ENCODE measurements at places on chromosomes 1 and 21.
A peak's percentile ranks its signal among the peaks of the same experiment; 100 is the strongest.

- DNase-seq, result no peak
These were observed 65.8 kb upstream of the HSD17B7 start for GRCh38 chr1:162724583-162725120.

DNA sequence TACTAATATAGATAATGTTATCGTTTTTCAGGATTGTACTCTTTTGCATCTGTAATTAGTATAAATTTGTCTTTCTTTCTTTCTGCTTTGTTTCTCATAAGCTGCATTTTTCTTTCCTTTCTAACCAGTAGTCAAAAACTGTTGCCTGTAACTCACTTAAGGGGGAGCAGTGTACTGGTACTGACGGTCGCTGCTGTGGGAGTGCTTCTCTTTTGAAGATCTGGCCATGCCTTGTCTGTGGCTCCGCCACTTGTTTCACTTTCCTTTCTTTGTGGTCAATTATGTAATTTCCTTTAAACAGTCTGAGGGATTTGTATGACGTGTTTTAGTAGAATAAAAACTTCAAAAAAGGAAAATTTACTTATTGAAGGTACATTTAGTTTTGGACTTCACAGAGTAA lies 37.0 kb downstream of the MIA3 start:
- peak; percentile 82 for DNase-seq

- no peak for DNase-seq
These were observed 97.9 kb downstream of the RPS6KC1 start for GRCh38 chr1:213148905-213149304.

DNA sequence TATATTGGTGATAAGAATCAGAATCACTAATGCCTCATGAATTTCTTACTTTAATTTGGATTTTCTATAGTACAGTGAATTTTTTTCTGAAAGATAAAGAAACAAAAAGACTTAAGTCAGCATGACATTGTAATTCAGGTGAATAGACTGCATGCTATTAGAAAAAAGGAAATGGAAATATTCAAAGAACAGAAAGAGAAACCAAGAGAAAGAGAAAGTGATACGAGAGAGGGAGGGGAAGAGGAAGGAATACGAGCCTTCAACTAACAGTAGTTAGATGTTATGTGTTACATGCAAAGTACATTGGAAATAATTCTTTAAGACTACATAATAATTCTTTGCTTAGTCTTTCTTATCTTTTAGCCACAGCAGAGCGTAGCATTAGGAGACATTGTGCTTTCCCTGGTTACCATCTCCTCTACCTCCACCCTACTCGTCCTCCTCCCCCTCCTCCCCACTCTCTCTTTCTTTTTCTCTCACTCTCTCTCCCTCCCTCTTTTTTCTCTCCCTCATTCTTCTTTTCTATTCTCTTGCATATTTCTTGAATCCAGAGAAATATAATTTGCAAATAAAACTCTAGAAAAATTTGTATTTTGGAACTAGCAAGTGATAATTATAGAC lies 46.4 kb upstream of the ADGRL4 start:
- DNase-seq, result peak; percentile 15

DNA sequence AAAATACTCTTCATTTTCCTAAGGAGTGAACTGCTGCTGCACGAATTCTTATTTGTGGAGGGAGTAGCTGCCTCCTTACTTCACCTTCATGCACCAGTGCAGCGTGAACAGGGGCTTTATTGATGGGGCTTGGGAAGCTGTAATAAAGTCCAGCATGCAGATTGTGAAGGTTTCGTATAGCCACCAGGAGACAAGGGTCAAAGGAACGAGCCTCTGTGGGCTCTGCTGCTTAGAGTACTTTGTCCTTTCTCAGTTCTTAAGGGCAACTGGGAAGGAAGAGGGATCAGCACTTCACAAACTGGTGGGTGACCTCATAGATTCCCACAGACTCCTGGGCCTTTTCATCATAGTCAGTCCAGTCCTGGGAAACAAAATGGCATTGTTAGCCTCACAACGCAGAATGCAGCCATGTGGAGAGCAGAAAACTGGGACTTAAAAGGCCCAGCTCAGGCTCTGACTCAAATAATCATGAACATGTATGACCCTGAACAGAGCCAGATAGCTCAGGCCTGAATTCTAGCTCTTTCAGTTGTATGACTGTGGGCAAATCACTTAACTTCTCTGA lies 6.0 kb downstream of the CZIB start:
- DNase-seq, result no peak

DNA sequence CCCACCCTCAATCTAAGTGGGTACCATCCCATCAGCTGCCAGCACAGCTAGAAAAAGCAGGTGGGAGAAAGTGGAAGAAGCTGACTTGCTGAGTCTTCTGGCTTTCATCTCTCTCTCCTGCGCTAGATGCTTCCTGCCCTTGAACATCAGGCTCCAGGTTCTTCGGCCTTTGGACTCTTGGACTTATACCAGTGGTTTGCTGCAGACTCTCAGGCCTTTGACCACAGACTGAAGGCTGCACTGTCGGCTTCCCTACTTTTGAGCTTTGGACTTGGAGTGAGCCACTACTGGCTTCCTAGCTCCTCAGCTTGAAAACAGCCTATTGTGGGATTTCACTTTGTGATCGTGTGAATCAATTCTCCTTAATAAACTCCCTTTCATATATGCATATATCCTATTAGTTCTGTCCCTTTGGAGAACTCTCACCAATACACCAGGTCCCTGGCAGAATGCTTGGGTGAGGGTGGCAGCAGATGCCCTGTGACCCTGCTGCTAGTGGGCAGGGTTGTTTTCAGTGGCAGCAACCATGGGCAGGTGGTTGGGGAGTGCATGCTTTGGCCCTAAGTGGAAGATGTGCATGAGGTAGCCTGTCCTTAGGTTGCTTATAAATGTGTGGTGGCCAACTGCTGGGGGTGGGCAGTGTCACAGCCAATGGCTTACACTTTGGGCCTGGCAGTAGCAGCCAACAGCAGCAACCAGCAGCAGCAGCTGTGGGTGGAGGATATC lies 10.8 kb upstream of the ADAM30 start:
- DNase-seq, result no peak

DNA sequence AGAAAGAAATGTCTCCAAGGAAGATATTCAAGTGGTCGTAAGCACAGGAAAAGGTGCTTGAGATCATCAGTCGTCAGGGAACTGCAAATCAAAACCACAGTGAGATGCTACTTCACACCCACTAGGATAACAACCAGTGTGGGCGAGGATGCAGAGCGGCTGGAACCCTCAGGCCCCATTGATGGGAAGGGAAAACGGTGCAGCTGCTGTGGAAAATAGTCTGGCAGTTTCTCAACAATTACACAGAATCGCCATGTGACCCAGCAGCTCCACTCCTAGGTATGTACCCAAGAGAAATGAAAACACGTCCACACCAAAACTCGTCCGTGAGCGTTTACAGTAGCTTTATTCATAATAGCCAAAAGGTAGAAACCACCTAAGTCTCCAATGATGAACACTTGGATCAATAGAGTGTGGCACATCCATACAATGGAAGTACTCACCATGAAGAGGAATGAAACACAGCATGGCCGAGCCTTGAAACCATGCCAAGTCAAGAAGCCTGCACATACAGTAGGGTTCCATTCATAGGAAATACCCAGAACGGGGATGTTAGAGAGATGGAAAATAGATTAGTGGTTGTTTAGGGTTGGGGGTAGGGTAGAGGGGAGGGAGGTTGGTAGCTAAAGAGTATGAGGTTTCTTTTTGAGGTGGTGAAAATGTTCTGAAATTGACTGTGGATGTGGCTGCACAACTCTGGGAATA lies 6.1 kb downstream of the DFFB start:
- DNase-seq, result no peak

DNA sequence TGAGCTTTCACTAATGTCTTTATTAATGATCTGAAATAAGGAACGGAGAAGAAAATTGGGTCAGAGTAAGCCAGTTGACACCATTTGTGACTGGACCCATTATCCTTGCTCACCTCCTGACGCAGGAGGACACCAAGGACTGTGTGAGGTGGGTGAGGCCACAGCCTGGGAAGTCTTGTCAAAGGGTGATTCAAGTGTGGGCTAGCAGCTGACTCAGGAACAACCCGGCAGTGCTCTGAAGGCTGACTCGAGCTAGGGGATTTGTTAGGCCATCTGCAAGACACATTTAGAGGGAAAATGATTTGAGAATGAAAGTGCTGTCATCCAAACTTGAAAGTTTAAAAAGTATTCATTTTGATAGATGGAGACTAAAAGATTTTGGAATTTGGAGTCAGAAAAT lies 21.2 kb downstream of the PRRX1 start:
- no peak for DNase-seq

- no peak for DNase-seq
These were observed 33.8 kb upstream of the RCAN3 start for GRCh38 chr1:24468685-24469316.

DNA sequence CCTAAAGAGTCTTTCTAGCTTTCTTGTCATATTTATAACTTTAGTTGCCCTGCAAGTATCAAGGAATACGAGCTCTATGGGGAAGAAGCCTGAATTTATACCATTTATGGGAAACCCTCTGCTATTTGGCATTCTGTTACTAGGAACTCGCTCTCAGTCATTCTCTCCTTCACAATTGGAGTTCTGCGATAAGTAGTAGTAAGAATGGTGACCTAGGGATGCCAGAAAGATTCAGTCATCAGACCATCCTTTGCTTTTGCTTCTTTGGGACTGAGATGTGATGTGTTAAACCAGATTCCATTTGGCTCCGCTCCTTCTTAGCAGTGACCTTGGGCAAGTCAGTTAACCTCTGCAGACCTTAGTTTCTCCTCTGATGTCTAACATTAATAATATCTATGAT lies 256.5 kb downstream of the FGGY start:
- DNase-seq, result no peak

- DNase-seq, result no peak
These were observed 12.8 kb downstream of the NDC1 start for GRCh38 chr1:53825306-53825705.

DNA sequence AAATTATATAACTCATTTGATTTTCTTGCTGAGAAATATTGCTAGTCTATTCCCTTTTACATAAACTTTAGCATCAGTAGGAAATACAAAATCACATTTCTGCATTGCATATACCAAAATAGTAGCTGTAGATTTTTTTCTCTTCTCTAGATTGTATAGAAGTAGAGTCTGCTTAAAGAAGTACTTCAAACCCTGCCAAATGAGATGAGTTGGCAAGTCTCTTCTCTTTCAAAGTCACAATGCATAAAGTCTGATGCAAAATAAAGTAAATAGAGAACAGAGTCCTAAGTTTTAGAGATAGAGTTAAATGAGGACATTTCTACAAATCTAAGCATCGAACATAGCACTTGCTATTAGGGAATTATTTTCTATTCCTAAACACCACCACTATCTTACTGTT lies 6.4 kb downstream of the PLPPR4 start:
- no peak for DNase-seq

- DNase-seq, result no peak
These were observed 19.4 kb downstream of the ZBTB40 start for GRCh38 chr1:22471078-22471477.

DNA sequence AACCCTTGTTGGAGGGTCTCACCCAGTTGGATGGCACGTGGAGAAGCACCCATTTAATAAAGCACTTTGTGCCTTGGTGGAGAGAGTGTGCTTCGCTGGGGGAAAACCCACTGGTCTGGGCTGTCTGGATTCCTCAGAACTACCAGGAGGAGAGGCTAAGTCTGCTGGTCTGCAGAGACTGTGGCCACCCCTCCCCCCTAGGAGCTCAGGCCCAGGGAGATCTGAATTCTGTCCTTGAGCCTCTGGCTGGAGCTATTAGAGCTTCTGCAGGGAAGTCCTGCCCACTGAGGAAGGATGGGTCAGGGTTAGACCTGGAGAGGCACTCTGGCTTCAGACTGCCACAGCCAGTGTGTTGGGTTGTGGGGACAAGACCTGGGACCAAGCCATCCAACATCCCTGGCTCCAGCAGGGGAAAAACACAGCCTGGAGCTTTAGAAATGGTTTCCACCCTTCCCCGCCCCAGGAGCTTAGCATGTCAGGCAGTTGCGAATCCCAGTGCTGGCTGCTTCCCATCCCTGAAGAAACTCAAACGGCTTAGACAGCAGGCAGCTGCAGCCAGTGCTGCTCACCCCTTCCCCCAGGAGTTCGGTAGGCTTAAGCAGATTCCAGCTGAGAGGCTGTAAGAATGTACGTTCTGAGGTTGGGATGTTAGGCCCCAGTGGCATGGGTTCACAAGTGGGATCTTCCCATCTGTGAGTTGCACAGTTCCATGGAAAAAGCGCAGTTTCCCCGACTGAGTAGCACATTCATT lies 288.3 kb downstream of the TGFB2 start:
- DNase-seq, result no peak

DNA sequence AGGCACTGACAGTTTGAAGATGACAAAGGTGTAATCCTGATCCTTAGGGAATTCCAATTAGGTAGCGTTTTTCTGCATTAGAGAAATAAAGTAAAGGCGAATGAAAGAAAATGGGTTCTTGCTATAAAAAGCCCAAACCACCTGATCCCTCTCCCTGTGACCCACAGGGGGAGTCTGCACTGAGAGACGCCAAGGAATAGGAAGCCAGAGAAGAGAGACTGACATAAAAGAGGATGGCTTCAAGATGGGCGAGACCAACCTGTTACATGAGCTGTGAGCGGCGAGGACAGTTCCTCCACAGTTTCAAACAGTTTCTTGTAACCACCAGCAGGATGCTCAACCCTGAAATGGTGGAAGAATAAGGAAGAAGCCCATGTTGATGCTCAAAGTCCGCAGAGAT lies 1.4 kb downstream of the RPE65 start:
- no peak for DNase-seq

- DNase-seq, result no peak
These were observed 199.5 kb downstream of the TPR start for GRCh38 chr1:186175588-186175987.
